ENCODE measurements at places on chromosomes 12 and 14. TPM values are rescaled to one million over a fixed set of nuclear protein-coding genes. Genes with fewer than 3 reads are reported as not detected.

GRCh38 chr12:32266756-32267155, 132.6 kb upstream of the FGD4 start:
- no peak for DNase-seq

DNA sequence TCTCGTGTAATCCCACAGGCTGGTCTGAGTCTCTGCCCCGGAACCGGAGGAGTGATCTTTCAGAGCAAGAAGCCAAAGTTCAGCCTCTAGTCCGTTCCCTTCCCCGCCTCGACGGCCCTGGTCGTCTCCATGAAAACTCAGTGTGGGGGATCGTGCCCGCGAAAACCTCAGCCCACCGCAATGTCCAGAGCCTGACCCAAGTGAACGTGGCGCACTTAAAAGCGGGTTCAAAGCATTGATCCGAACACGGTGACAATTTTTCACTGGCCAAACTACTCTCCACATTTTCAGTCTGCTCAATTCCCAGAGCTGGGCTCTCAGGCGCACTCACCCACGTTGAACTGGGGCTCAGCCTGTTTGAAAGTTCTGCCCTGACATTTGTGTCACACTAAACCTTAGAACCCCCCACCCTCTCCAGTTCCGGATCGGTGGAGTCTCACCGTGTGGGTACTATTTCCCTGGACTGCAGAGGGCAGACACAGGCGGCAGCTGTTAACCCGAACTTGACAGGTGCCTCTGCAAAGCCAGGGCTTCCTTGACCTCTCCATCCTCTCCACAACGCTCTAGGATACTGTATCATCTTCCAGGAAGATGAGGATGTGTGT, 886 bp upstream of the PRICKLE1 start:
- DNase-seq = peak; percentile 44

GRCh38 chr12:43306066-43306465, 245.9 kb downstream of the ADAMTS20 start:
- no peak for DNase-seq

GRCh38 chr14:102394717-102395375, 32.1 kb downstream of the TECPR2 start:
- DNase-seq = no peak

- DNase-seq = no peak
Observed at GRCh38 chr14:90060965-90061684, 669 bp upstream of the KCNK13 start.

GRCh38 chr12:24488906-24489619, 459.8 kb downstream of the BCAT1 start:
- no peak for DNase-seq

GRCh38 chr12:89517720-89518119, 6.9 kb downstream of the GALNT4 start:
- DNase-seq = no peak

DNA sequence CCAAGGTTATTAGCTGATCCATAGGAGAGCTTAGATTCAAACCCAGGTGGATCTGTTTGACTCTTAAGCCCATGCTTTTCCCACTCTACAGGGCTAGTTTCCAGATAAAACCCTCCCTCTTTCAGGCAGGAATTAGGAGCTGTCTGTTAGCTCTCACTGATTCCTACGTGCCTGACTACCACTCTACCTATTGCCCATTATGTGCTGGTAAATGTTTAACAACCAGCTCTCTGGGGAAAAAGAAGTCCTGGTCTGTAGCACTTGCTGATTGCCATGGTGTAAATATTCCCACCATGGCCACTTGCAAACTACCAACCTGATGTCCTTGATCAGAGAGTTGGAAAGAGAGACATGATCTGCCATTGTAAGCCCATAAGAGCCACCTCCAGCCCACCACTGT, 65.5 kb upstream of the BDKRB2 start:
- DNase-seq = no peak

DNA sequence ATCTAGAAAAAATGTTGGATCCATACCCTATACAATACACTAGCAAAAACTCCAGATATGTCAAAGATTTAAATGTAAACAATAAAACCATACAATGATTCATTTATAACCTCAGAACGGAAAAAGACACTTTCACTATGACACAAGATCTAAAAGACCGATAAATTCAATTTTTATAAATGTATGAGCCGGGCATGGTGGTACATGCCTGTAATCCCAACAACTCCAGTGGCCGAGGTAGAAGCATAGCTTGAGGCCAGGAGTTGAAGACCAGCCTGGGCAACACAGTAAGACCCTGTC, 2.5 kb upstream of the SOS2 start:
- no peak for DNase-seq

GRCh38 chr12:82411546-82412230, 53.4 kb downstream of the METTL25 start:
- DNase-seq = no peak

- no peak for DNase-seq
Observed at GRCh38 chr14:97995038-97995437, 1197.9 kb downstream of the VRK1 start.

DNA sequence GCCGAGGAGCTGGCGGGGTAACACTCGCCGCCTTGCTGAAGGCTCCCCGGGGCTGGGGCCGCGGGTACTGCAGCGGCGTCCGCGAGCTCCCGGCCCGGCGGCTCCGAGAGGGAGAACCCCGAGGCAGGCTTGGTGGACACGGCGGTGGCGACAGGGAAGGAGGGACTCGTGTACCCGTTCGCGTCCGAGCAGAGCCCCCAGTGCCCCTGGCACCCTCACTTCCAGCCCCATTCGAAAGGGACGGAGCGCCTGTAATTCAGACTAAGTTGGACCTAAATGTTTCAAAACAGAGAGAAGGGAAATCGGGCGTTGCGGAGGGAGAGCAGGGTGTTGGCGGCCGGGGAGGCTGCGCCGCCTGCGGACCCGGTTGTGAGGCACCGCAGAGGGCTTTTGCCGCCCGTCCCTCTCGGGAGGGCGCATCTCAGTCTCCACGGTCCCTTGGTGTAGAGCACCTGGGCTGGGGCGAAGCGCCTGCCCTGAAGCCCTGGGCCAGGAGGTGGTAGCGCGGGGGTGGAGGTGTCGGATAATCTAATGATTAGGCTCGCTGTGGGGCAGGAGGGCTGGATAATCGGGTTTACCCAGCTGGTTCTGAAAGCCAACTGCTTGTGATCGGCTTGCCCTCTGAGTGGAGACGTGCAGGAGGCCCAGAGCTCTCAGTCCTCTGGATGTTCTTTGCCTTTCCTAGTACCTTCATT, 771 bp downstream of the DAAM1 start:
- peak; percentile 48 for DNase-seq

- no peak for DNase-seq
Observed at GRCh38 chr14:60211153-60211552, 37.9 kb upstream of the PPM1A start.

GRCh38 chr14:27435923-27436670, 838.3 kb upstream of the NOVA1 start:
- DNase-seq = no peak

FAM161B gene
- total RNA-seq = 3.1 TPM

TAS2R9 gene
- total RNA-seq = not detected

CFAP54 gene
- total RNA-seq = 0.29 TPM

RAPGEF3 gene
- total RNA-seq = 14.1 TPM

ANO4 gene
- total RNA-seq = 0.29 TPM

TCL1A gene
- total RNA-seq = not detected

ERBB3 gene
- 7.4 TPM for total RNA-seq
